Suprapubic skin (tissue), 4 donors: ENCODE measurements at places on chromosomes 11 and 22. TPM values are rescaled to one million over a fixed set of nuclear protein-coding genes. Genes with fewer than 3 reads are reported as not detected.

Gene KCNC1
- total RNA-seq, result not detected

Gene EIF3M
- 489 TPM for total RNA-seq

Gene OR52N4
- not detected for total RNA-seq

Gene BTG4
- not detected for total RNA-seq

Gene RAB6A
- total RNA-seq, result 89.7 TPM

Gene KIRREL3
- not detected for total RNA-seq

Gene SMCO4
- 12.1 TPM for total RNA-seq
